WTC11 (cell line): ENCODE measurements at places on chromosomes 12 and 14. TPM values are rescaled to one million over a fixed set of nuclear protein-coding genes. Genes with fewer than 3 reads are reported as not detected.

The TAS2R42 gene
- total RNA-seq: not detected in 3 replicates

The LRIG3 gene
- total RNA-seq: 7.8 to 13.0 TPM (median 8.5 TPM) in 3 replicates

- no peak for DNase-seq
Measured at GRCh38 chr12:39348941-39349626, 93.8 kb downstream of the KIF21A start.

DNA sequence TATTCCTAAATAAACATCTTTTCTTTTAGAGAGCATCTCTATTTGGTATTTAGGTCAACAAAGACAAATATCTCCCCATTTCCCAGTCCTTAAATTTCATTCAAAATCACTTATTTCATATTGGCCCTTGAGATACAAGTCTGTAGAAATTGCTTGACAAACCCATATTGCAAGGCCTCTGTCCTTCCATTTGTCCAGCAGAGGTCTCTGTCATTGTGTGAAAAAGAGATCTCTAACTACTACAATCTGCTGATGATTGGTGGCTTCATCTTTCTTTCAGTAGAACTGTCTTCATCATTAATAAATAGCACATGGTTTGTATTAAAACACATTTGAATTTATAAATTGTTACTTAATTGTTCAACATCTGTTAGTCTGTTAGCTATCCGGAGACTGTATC, 252.6 kb downstream of the ACSS3 start:
- no peak for DNase-seq

DNA sequence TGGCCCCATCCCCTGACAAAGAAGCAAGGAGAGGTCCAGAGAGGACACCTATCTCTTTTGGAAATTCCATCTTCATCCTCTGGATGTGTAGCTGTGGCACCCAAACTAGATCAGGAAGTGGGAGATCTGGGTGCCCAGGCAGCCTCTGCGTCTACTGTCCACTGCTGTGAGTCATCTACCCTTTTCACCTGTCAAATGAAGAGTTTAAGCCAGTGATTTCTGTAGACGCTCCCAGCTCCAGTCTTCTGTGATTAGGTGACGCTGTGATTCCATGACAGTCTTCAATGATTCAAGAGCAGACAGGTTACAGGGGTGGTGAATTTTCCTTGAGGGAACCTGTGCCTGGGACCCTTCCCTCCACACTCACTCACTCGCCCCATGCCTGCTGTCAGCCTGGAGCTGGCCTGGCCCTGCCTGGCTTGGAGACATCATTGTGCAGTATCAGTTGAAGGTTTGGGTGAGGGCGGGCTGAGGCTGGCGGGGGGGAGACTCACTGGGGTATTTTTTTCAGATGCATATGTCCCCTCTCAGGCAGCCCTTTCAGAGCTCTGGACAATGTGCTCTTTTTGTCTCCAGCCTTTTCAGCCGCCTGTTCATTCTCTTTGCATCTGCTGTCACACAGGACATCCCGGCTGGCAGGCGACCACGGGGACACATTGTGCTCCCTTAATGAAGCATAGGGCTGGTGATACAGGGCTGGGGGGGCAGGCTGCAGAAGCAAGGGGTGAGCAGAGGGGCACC, 56.8 kb upstream of the PARP11 start:
- no peak for DNase-seq

GRCh38 chr12:113980537-113981337, 14.6 kb upstream of the RBM19 start:
- peak; percentile 50 for DNase-seq

DNA sequence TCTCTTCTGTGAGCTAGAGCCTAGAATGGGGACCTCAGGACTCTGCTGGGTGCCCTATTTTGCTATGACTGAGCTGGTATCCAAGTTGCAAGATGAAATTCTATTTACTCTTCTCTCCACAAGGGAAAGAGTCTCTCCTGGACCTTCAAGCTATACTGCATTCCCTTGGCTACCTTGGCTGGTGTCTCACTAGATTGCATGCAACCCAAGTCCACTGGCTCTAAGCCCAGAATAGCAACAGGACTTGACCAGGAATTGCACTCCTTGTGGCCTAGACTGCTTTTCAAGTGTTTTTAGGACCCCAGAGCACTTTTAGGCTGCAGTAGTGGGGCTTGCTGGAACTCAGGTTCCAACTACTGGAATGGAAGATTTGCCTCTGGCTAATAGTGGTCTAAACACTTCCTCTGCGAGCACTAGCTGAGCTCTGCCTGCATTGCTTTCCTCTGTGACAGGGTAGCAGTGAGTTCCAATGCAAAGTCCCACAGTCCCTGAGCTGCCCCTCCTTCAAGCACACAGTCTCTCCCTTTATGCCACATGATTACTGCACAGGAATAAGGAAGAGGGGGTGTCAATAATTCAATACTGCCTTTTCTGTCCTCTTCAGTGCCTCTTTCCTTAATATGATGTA, 1009.1 kb upstream of the FLRT2 start:
- DNase-seq: no peak

DNA sequence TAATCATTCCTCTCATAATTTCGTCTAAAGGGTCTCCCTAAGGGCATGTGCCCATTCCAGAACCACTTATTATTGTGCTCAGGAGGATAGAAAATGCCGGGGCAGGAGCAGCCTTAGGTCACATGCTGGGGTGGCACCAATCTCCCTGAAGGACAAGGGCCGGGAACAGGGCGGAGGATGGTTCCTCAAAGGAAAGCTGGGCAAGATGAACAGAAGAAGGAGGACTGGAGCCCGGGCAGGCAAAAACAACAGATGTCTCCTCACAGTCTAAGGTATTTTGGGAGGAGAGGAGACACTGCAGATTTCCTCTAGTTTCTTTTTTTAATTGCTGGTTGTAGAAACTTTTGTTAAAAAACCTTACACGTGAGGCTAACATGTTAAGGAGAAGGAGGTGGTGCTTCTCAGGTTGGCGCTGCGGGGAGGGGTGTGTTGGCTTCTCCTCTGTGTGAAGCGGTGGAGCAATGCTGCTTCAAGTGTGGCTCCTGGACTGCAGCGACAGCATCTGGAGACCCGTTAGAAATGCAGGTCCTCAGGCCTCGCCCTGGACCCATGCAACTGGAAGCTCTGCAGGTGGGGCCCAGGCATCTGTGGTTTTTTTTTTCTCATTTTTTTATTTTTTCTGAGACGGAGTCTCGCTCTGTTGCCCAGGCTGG, 164.8 kb downstream of the AACS start:
- DNase-seq: no peak

DNA sequence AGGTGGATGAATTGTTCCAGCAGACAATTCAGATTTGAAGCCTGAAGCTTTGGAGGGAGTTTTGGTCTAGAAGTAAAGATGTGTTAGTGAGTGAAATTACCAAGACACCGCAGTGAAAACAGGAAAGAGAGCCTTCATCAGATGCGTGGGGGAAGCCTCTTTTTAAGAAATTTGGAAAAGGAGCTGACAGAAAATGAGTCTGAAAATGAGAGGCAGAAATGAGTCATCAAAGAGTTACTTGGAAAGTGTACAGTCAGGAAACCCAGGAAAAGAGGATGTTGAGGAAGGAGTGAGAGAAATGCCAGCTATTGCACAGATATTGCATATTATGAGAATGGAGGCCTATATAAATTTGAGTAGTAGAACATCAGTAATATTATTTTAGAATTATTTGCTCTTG, 520.7 kb downstream of the NRXN3 start:
- no peak for DNase-seq

DNA sequence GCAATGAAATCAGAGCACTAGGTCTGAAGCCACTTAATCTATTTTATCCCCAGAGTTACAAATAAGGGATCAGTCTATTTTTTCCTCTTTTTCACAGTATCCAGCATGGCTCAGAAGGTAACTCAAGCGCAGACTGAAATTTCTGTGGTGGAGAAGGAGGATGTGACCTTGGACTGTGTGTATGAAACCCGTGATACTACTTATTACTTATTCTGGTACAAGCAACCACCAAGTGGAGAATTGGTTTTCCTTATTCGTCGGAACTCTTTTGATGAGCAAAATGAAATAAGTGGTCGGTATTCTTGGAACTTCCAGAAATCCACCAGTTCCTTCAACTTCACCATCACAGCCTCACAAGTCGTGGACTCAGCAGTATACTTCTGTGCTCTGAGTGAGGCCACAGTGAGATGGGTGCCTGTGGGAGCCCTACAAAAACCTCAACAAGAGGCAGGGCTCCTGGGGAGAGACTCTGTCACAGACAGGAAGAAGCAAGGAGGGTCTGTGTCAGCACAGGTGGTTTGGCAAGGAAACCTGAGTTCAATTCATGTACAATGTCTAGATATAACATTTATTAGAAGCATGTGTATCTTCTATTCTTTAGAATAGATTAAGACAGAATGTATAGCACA, 334.3 kb upstream of the OR4E1 start:
- no peak for DNase-seq

DNA sequence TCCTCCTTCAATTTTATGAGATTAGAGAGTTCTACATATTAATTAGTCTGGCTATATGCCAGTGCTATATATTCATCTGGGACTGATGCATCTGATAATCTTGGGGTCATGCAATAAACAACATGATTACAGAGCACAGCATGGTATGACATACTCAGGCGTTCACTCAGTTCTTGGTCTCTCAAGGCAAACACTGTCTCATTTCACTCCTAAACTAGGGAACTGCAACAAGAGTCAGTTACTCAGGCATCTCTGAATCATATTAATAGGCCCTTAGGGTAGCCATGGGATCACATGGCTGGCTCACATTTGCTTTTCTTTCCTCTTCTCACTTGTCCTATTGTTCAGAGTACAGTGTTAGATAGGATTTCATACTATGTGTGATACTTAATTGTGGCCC, 91.8 kb upstream of the TMEM260 start:
- DNase-seq: no peak

DNA sequence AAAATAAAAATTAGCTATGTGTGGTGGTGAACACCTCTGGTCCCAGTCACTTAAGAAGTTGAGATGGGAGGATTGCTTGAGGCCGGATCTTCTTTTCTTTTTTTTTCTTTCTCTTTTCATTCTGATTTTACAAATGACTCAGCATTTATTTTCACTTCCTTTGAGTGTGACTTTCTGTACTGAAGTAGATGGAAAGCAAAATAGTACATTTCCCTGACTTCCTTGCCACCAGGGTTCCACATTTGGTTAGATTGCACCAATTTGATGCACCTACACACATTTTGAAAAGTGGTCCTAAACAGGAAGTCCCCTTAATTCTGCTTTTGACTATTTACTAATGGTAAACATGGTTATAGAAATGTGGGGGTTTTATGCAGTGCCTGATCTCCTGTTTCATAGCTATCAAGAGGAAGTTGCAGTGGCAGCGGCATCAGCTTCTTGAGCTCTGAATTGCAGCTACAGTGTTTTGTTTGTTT, 13.0 kb upstream of the LEMD3 start:
- no peak for DNase-seq

DNA sequence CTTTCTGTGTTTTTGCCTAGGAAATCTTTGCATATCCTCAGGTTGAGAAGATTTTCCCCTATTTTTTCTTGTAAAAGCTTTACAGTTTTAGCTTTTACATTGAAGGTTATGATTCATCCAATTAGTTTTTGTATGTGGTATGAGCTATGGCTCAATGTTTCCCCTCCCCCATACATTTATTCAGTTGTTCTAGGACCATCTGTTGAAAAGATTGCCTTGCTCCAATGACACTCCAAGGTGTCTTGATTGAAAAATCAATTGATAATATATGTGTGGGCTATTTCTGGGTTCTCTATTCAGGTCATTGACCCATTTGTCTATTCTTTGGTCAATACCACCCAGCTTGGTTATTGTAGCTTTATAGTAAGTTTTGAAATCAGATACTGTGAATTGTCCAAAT, 42.6 kb downstream of the LRTM2 start:
- no peak for DNase-seq

DNA sequence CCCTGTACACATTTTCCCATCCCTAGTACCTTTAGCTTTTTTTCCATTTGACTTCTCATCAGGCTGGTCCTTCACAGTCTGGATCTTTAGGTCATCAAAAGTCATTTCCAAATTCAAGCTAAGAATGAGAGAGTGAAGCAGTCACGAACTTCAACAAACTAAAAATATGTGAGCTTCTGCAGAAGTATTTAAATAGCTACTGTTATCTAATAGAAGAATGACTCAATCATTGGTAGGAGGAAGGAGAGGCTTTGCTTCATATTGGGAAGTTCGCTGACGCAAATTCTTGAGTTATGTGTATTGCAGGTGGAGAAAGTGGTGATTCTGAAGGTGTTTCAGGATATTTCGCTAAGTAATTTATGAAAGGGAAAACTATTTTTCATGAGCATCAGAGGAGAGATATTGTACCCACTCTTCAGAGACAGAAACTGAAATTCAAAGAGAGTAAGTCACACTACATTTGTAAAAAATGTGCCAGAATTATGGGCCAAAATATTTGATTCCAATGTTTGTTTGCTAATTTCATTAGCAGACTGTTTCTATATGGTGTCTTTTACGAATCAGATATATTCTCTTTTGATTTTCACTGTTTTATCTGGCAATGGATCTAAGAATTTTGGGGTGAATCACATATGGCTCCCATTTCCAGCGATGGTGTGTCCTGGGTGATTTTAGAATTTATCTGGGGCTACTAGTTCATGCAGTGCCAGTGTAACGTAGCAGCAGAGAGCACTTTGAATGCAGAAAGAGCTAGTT, at the start of gene OLR1:
OLR1 (minus strand) TSS at position 160 of the 756 bp plus-strand sequence; CDS start at position 105, 55 bp downstream.
- no peak for DNase-seq

GRCh38 chr14:65772921-65773574, 360.5 kb downstream of the FUT8 start:
- no peak for DNase-seq

GRCh38 chr12:117853600-117853999, 115.2 kb downstream of the KSR2 start:
- DNase-seq: no peak

DNA sequence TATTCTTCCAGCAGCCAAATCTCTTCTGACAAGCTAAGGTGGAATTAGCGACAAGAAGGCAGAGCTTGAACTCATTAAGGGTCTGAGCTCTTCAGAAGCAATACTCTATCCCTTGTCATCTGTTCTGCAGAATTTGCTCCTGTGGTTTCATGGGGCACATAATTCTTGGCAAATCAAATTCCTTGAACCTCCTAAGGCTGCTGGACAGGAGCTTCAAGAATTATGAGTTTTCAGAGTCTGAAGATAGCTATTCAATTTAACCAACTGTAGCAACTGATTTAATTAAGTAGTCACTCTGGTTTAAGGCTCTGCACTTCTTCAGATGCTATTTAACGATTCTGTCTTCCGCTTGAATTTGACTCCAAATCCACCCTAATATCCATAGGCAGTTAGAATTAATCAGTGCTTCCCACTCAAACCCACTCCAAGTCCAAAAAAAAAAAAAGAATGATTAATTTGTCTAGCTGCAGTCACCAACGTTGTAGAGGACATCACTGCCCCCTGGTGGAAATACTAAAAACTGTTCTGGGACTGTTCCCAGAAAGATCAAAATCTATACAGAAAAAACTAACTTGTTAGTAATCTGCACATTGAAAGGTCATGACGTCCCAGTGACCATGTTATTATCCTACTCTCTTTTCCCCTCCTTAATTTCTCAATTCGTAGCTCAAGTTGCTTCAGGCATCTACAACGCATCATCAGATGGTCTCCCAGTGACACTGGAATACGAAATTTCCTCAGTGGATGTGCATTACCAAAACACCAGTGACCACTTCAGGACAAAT, 169.9 kb downstream of the KIF21A start:
- peak; percentile 27 for DNase-seq

DNA sequence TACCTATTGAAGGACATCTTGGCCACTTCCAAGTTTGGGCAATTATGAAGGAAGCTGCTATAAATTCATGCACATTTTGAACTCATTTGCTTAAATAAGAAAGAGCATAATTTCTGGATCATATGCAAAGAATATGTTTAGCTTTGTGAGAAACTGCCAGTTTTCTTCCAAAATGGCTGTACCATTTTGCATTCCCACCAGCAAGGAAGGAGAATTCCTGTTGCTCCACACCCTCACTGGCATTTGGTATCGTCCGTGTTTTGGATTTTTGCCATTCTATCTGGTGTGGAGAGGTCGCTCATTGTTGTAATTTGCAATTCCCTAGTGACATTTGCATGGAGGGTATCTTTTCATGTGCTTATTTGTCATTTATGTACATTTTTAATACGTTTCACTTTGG, 339.3 kb downstream of the DAD1 start:
- no peak for DNase-seq
